ENCODE measurements at places on chromosomes 3 and 15.
A peak's percentile ranks its signal among the peaks of the same experiment; 100 is the strongest.

DNA sequence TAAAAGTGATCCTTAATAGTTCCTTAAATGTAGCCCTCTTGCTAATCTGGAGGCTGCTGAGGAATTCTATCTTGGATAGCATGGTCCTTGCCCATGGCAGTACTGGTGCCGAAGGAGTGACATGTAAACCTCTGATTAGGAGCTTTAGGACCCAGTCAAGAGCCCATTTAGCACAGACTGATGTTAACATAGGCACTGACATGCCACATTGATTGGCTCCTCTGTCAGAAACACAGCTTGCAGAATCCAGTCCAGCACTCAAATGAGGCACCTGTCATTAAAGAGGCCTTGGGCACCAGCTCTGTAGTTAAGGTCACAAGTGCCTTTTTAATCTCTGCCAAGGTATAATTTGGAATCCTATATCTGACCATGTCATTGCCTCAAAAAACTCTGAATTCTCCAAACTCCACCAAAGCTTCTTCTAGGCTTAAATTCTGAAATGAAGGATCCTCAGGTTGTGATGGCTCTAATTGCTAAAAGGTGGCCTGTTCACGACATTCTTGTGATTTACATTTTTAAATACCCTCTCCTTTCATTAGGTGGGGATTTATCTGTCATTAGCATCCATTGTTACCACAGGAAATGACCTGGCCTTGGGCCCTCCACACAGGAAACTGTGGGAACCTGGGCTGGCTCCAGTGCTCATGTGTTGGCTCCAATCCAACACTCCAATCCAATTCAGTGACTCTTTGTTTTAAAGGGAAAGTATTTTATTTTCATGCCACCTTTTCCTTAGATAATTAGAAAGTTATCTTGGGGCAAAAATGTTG is 57.3 kb upstream of the RNF7 start:
- DNase-seq: no peak

DNA sequence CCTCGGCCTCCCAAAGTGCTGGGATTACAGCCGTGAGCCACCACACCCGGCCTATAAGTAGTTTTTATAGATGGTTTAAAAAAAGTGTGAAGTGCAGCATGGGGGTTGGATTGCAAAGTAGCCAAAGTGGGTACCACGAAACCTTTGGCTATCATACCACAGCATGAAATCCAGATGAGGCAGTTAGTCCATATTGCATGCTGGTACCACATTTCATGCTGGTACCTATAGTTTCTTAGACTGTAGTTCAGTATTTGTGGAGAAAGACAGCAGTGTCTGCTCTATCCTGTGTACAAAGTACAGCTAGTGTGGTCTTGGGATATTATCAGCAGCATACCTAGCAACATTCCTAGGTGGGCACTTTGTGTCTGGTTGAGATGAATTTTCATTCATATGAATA is 11.8 kb downstream of the ZNF609 start:
- DNase-seq: no peak

DNA sequence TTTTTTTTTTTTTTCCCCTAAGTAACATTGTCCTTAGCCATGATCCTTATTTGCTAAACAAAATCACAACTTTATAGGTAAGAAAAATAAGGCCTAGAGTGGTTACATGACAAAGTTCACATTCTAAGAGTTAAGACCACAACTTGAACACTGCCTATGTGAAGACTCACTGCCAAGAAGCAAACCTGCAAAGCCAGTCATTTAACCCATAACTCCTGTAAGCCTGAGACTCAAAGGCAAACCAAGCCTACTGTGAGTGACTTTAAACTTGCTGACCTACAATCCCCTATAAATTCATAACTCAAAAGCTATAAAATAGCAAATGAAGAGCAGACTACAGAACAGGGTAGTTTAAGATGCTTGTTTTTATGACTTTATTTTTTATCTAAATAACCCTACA is 12.9 kb upstream of the ANKRD28 start:
- DNase-seq: no peak

- no peak for DNase-seq
Measured at GRCh38 chr3:78645628-78646310, 1122.0 kb downstream of the ROBO1 start.

DNA sequence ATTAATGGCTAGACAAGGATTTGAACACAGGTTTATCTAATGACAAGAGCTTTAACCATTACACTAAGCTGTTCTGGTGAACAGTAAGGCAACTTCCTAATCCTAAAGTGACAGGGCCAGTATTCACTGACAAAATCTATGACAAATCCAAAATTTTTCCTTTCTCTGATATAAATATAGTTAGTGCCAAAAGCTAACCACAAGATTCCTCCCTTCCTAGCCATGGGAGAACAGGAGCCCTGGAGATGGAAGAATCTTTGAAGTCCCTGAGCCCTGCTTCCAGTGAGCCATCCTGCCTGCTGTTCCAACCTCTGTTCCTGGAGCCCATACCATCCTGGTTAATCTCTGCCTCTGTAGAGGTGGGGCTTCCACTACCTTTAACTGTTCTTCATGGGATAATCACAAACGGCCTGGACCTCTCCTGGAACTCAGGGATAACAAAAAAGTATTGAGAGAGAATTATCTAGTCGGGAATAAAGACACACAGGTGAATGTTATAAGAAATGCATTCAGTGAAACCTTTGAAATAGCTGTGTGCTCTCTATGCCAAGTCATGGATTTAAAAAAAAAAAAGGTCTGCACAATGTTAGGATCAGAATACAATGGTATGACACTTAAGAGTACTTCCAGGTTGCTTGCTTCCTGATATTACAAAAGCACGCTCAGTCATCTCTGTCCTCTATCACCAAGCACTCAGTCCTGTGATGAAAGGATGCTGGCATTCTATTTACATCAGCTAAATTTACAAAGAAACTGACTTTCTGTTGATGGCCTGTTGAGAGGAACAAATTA is 235.8 kb downstream of the SUCLG2 start:
- no peak for DNase-seq

DNA sequence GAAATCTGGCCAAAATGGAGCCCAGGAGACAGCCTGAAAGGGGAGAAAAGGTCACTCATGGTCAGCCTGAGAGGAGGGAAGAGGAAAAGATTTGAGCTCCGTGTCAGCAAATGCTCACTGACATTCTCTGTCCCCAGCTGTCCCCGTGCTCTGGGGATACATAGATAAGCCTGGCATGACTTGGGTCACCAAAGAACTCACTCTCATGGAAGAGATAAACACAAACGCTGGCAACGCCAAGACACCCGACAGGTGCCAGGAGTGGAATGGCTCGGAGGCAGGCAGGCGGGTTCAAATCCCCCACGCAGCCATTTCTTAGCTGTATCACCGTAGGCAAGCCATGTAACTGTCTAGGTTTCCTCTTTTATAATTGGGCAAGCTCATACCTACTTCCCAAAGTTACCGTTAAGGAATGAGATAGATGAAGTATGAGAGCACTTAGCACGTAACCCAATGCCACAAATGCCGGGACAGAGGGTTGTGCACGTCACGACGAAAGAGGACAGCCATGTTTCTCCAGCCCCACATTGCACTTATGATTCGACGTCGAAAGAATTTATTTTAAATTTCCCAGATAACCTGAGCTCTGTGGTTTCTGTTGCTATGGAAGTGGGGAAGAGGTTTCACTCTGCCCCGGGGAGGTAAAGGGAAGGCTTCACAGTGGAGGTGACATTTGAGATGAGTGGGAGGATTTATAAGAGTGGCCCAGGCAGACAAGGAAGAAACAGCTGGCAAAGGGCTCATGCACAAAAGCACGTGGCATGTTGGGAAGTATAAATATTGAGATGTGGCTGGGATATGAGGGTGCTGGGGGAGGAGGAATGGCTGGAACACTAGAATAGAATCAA is 41.4 kb upstream of the TSEN2 start:
- no peak for DNase-seq

DNA sequence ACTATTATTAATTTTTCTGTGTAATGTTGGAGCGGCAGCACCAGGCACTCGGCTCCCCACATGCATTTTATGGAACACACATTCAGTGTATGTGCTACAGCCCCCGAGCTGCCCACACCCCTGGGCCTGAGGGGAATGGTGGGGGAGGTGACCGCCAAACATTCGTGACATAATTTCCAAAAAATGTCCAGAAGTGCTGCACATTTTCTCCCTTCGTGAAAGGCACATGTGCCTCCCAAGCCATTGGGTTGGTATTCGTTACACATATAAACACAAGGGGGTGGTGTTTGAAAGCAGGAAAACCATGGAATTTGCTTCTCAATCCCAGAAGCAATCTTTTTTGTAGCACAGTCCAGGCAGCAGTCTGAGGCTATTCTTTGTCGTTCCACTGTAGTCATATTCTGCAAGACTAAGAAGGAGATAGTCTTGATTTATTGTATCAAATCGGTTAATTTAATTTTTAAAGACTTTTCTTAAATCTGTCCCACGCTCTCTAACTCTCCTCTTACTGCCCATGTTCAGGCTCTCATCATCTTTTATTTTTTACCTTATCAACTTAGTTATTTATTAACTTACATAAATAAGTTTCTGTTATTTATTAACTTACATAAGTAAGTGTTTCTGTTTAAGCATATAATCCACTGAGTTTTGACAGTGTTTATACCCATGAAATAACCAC is 39.2 kb upstream of the POLR2M start:
- no peak for DNase-seq

DNA sequence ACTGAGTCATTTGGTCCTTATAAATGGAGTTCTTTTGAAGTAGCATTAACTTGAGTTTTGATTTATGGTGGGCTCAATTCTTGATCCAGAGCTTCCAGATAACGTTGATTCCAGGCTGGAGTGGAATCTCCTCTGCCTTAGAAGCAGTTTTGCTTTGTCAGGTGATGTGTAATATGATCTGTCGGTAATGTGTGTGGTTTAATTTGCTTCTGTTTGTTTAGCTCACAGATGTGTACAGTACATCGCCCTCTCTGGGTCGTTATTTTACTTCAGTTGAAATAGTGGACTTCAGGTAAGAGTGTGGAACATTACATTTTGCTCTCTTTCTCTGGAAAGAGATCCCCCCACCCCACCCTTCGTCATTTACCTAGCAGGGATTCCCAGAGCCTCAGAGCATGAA is 23.1 kb downstream of the C3orf52 start:
- DNase-seq: no peak

DNA sequence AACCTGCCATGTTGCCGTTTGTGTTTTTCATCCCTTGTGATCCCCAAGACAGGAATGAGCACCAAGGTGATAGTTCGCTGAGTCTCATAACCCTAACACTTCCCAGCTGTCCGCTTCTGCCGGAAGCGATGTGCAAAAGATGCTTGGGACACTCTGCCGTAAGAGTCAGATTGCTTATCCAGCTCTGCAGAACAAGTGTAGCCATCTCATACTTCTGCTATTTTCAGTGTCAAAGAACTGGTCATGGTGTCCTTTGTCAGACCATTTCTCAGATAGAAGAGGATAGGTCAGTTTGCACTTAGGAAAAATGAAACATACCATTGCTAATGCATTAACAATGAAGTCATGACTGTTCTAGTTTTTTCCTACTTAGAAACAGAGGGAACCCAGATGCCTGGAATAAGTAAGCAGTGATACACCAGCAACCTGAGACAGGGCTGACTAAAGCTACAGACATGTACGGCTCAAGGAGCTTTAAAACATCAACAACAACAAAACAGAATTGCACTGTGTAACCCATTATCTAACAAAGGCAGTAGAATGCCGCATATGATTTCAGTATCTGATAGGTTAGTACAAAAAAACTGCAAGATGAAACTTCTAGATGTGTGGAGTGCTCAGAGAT is 134.0 kb upstream of the IL12A start:
- DNase-seq: no peak

GRCh38 chr3:183871541-183871940 is 13.1 kb downstream of the PARL start:
- DNase-seq: no peak

- no peak for DNase-seq
Measured at GRCh38 chr15:77550301-77551251, 82.1 kb downstream of the LINGO1 start.

- DNase-seq: no peak
Measured at GRCh38 chr15:81945014-81945615, 100.7 kb downstream of the MEX3B start.

DNA sequence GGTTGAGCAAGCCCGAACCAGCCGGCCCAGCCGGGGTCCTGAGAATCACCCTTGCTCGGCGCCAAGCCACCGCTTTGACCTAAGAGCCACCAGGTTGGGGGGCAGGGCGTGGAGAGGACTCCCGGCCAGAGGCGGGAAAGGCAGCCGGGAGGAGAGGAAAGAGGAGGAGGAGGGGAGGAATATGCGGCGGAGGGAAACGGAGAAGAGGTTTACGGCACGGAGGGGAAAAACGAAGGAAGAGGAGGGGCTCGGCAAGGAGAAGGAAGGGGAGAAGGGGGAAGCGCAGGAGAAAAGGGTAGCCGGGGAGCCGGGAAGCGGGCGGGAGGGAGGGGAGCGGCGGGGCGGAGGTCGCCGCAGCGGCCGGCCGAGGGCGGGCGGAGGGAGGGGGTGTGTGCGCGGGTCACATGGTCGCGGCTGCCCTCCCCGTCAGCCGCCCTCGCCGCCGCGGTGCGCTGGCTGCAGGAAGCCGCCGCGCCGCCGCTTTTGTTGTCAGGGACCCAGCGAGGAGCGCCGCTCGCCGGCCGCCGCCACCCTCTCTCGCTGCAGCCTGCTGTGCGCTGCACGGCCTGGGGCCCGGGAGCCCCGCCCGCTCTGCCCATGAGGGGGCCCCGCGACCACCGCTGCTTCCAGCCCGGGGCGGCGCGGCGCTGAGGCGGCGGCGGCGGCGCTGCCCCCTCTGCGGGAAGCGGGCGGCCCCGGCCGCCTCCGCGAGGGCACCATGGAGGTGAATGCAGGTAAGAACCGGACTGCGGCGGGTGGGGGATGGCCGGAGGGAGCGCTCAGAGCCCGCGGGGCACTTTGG is at the start of gene NR1D2:
Gene NR1D2, plus strand, starts transcription at position 426 of the 802 bp plus-strand sequence. Its CDS starts 293 bp downstream, at position 719.
- DNase-seq: peak; percentile 88

- no peak for DNase-seq
Measured at GRCh38 chr3:123046262-123047061, 18.9 kb upstream of the SEMA5B start.

DNA sequence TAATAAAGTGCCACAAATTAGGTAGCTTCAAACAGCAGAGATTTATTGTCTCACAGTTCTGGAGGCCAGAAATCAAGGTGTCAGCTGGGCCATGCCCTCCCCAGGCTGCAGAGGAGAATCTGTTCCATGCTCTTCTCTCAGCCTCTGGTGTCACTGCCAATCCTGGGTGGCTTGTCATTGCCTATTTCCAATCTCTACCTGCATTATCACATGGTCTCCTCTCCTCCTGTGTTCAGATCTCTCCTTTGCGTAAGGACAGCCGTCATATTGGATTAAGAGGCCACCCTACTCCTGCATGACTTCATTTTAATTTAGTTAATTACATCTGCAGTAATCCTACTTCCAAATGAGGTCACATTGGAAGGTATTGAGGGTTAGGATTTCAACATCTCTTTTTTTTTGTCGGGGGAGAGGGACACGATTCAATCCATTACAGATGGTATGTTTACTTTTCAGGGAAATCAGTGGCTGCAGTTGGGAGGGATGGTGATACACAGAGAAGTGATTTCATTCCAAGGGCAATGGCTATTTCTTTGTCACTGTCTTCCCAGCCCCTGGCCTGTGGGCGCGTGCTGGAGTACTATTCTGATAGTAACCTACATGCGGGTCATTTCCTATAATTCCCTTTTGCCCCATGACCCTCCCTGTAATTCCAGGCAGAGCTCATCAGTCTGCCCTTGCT is 169.4 kb downstream of the MINAR1 start:
- DNase-seq: no peak

- no peak for DNase-seq
Measured at GRCh38 chr3:188904670-188905069, 267.1 kb upstream of the TPRG1 start.
